Urinary bladder (tissue), 4 donors: ENCODE measurements at places on chromosomes 13 and 19. TPM values are rescaled to one million over a fixed set of nuclear protein-coding genes. Genes with fewer than 3 reads are reported as not detected.

SETDB2 gene
- 26.1 TPM for total RNA-seq

VSTM1 gene
- total RNA-seq = not detected

CYSLTR2 gene
- 1.4 TPM for total RNA-seq

NLRP11 gene
- not detected for total RNA-seq

ITPKC gene
- total RNA-seq = 9.3 TPM

GRCh38 chr13:23381866-23382265, 51.6 kb downstream of the SACS start:
- DNase-seq = no peak

GRCh38 chr13:103716718-103717117, 650.5 kb upstream of the SLC10A2 start:
- DNase-seq = no peak

- DNase-seq = no peak
Observed at GRCh38 chr19:55487924-55488687, at the start of gene SSC5D. TSS of gene SSC5D (plus strand) at chr19:55488436. CDS start at chr19:55488590, 154 bp downstream.

DNA sequence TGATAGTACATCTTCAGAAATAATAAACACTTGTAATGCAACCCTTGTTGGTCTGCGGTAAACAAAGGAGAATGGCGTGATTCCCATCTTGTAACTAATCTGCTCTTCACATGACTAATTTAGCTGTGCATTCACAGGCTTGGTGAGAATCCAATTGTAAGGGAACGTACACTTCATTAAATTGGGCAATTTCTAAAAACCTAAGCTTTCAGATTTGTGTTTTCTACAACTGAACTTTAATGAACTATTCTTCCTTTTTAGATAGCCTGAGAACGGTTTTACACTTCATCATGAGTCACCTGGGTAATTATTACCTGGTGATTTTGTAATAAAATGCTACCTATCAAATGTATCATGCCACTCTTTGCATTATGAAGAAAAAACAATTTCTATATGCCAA, 306.9 kb downstream of the KLF5 start:
- no peak for DNase-seq

DNA sequence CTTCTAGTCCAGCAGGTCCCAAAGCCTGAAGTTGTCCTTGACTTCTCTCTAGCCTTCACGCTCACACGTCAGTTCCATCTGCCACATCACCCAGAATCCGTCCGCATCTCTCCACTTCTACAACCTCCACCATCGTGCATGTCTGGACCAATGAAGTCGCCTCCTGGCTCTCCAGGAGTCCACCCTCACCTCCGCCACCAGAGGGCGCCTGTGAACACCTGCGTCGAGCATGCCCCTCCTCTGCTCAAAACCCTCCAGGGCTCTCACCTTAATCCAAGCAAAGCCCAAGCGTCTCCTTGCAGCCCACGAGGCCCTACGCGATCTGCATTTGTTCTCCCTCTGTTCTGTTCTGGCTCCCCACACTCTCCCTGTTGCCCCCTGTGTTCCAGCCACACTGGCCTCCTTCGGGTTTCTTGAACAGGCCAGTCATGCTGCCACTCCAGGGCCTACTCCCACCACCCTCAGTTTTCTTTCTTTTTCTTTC, 3.7 kb downstream of the USHBP1 start:
- no peak for DNase-seq

GRCh38 chr19:5974721-5975387, 3.1 kb downstream of the RANBP3 start:
- no peak for DNase-seq

DNA sequence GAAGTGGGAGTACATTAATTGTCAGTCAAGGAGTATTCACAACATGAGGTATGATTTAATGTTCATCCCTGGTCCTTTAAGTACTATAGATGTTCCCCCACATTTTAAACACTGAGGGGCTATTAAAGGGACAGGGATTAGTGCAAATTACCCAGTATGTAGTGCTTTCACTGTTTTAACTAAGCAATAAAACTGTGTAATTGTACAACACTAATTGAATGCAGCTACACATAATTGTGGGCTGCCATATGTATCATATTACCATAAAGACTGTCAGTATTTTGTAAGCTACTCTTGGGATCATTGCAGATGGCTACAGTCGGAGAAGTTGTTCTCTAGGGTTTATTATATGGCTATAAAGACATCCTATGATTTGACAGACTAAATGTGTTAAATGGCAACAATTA, 316.6 kb downstream of the DCLK1 start:
- no peak for DNase-seq

GRCh38 chr13:113526466-113527220, 36.1 kb upstream of the DCUN1D2 start:
- DNase-seq = no peak

DNA sequence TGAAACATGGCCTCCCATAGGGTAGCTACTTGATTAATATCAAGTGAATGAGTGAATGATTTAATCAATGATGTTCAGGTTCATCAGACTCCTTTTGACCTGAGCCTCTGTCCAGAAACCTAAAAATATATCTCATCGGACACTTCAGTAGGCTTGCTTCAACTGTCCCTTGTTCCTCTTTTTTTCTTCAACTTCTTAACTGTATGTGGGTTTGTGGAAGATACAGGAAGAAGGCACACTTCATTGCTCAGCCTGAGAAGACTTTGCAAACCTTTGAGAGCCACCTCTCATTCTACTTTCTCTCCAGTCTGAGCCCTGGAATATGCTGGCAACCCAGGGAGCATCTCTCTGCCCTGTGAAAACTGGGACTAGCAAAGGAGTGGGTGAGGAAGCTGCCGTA, 557.0 kb downstream of the FGF9 start:
- DNase-seq = no peak

GRCh38 chr19:8307400-8307964, 676 bp downstream of the CD320 start:
- DNase-seq = no peak

DNA sequence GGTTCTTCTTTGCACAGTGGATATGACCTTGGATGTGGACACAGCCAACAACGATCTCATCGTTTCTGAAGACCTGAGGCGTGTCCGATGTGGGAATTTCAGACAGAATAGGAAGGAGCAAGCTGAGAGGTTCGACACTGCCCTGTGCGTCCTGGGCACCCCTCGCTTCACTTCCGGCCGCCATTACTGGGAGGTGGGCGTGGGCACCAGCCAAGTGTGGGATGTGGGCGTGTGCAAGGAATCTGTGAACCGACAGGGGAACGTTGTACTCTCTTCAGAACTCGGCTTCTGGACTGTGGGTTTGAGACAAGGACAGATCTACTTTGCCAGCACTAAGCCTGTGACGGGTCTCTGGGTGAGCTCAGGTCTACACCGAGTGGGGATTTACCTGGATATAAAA, 9.4 kb downstream of the RFPL4AL1 start:
- DNase-seq = no peak

DNA sequence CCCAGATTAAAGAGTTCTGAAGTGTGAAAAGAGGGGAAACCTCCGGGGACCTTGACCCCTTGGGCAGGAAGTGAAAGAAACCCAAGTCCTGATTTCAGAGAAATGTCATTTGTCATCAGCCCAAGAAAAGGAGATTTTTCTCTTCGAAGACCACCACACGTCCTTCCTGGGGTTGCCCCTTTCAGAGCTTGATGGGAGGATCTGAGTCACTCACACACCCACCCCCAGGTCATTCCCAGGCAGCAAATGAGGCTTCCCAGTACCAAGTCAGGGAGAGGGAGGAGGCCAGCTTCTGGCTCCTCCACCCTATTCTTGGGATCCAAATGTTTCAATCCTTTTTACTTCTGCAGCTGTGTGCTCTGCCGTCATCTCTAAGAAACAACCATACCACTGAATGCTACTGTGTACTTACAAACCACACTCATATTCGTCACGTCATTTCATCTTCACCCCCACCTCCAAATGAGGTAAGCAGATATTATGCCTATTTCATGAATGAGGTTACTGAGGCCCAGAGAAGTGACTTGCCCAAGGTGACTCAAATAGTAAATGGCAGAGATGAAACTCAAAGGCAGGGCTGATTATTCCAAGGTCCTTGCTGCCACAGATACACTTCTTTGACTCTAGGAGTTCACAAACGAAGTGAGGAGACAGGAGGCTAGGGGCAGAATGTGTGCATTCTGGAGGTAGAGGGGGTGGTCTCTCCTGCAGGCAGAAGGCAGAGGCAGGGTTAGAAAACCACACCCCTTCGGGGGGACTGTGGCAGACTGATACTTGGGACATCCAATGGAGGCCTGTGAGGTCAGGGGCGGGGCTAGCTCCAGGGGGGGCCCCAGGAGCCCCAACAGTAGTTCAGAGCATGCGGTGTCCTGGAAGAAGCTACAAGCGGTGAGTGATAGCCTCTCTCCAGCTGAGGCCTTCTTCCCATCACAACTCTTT, 5.0 kb upstream of the KMT2B start:
- DNase-seq = no peak

GRCh38 chr19:43466793-43467192, 1.4 kb upstream of the LYPD3 start:
- no peak for DNase-seq

DNA sequence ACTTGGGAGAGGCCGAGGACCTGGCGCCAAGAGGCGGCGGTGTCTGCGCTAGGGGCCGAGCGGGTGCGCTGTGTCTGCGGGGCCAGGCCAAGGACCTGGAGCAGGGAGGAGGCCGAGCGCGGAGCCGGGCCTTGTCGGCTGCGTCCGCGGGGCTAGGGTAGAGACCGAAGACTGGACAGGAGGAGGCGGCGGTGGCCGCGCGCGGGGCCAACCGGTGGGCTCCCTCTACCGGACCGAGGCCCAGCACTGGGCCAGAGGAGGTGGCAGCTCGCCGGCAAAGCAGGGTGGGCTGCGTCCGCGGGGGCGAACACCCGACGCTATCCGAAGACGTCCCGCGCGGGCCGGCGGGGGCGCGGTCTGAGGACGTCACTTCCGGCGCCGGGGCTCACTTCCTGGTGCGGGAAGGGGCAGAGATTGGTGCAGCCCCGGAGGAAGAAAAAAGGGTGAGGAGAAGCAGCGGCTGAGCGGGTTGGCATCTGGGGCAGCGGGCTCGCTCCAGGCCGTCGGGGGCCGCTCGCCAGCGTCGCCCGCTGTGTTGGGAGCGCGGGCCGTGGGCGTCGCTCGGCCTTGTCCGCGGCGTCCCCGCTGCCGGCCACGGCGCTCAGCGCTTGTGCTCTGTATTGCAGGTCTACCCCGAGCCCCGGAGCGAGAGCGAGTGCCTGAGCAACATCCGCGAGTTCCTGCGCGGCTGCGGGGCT, 38.3 kb downstream of the ARHGEF7 start:
- peak; percentile 68 for DNase-seq
